ENCODE measurements at places on chromosomes 1 and 21. TPM values are rescaled to one million over a fixed set of nuclear protein-coding genes. Genes with fewer than 3 reads are reported as not detected.

The ASCL5 gene
- total RNA-seq, result not detected

The TRIM58 gene
- total RNA-seq, result 0.66 TPM

The PHTF1 gene
- total RNA-seq, result 52.4 TPM

The PTPRF gene
- 58.4 TPM for total RNA-seq

The KCNA3 gene
- 1.6 TPM for total RNA-seq

The MANEAL gene
- total RNA-seq, result 0.50 TPM

The S100A3 gene
- 2.2 TPM for total RNA-seq

The VHLL gene
- not detected for total RNA-seq

The TDRD5 gene
- total RNA-seq, result under 0.01 TPM

The CKS1B gene
- total RNA-seq, result 224 TPM

The GPR52 gene
- total RNA-seq, result 0.89 TPM

The TRIM46 gene
- 3.9 TPM for total RNA-seq

The KLHDC9 gene
- total RNA-seq, result 1.3 TPM

All from uterine smooth muscle cell (primary cell).